Uterine smooth muscle cell (primary cell): ENCODE measurements at places on chromosomes 11 and 22. TPM values are rescaled to one million over a fixed set of nuclear protein-coding genes. Genes with fewer than 3 reads are reported as not detected.

The FGF4 gene
- total RNA-seq: not detected in 2 replicates

The CCDC73 gene
- under 0.01 TPM in 1 of 2 replicates, not detected in the other for total RNA-seq

The CD59 gene
- 431 and 609 TPM in 2 replicates for total RNA-seq

The MEI1 gene
- 1.5 and 2.1 TPM in 2 replicates for total RNA-seq

The MYO7A gene
- total RNA-seq: 0.11 and 0.12 TPM in 2 replicates

The GSTT2B gene
- total RNA-seq: 4.5 and 8.1 TPM in 2 replicates

The SMIM35 gene
- total RNA-seq: not detected in 2 replicates

The DLG2 gene
- 0.75 and 1.1 TPM in 2 replicates for total RNA-seq

The FAM83F gene
- total RNA-seq: under 0.01 TPM in 1 of 2 replicates, not detected in the other

The PDE3B gene
- 2.4 and 2.7 TPM in 2 replicates for total RNA-seq

The ARFGAP3 gene
- 79.0 and 82.7 TPM in 2 replicates for total RNA-seq

The CLMP gene
- 103 and 152 TPM in 2 replicates for total RNA-seq

The MIOX gene
- not detected in 2 replicates for total RNA-seq

The DEPDC7 gene
- total RNA-seq: 6.6 and 7.9 TPM in 2 replicates

The PATZ1 gene
- total RNA-seq: 11.4 and 11.7 TPM in 2 replicates

The TENM4 gene
- total RNA-seq: 39.2 and 51.9 TPM in 2 replicates

The TEX54 gene
- not detected in 2 replicates for total RNA-seq

The ENTHD1 gene
- total RNA-seq: not detected in 2 replicates

The EFEMP2 gene
- total RNA-seq: 37.7 and 62.2 TPM in 2 replicates

The SERPIND1 gene
- total RNA-seq: not detected in 2 replicates

The TRPM5 gene
- total RNA-seq: not detected in 2 replicates

The TYR gene
- total RNA-seq: not detected in 2 replicates

The SLC25A18 gene
- total RNA-seq: under 0.01 and 0.33 TPM in 2 replicates

The RANGAP1 gene
- total RNA-seq: 48.1 and 116 TPM in 2 replicates

The NRXN2 gene
- 0.55 and 1.5 TPM in 2 replicates for total RNA-seq

The CPT1A gene
- total RNA-seq: 30.4 and 33.5 TPM in 2 replicates

The CNTF gene
- 1.4 and 3.3 TPM in 2 replicates for total RNA-seq

The OTOG gene
- not detected in 2 replicates for total RNA-seq

The TBX1 gene
- total RNA-seq: 0.12 TPM in 1 of 2 replicates, not detected in the other

The MPEG1 gene
- not detected in 2 replicates for total RNA-seq

The LINC01488 gene
- not detected in 2 replicates for total RNA-seq

The GRIK4 gene
- under 0.01 and 0.12 TPM in 2 replicates for total RNA-seq

The OR10W1 gene
- not detected in 2 replicates for total RNA-seq

The DEUP1 gene
- under 0.01 and 0.33 TPM in 2 replicates for total RNA-seq

The OR8H3 gene
- not detected in 2 replicates for total RNA-seq

The SHISA8 gene
- not detected in 2 replicates for total RNA-seq

The GUCY1A2 gene
- total RNA-seq: 0.66 and 1.7 TPM in 2 replicates

The OR52I1 gene
- total RNA-seq: not detected in 2 replicates

The ZNF143 gene
- 27.9 and 52.8 TPM in 2 replicates for total RNA-seq
